T-helper 17 cell (primary cell): ENCODE measurements at places on chromosomes 1 and 21. TPM values are rescaled to one million over a fixed set of nuclear protein-coding genes. Genes with fewer than 3 reads are reported as not detected.
A peak's percentile ranks its signal among the peaks of the same experiment; 100 is the strongest.

- no peaks in the 10 kb centered on the region for H3K4me1 ChIP-seq
- peaks cover 2% of the 10 kb centered on the region for H3K36me3 ChIP-seq
- H3K27ac ChIP-seq, result no peak overlapping the region
- no peak overlapping the region for H3K4me3 ChIP-seq
Measured at GRCh38 chr1:87369736-87370478, 41.2 kb downstream of the LMO4 start.

GRCh38 chr21:44850208-44850800 is 23.2 kb downstream of the PTTG1IP start:
- H3K4me1 ChIP-seq, result peaks cover 23% of the 10 kb centered on the region
- H3K36me3 ChIP-seq, result peaks cover 4% of the 10 kb centered on the region
- no peak for DNase-seq
- no peaks in the 10 kb centered on the region for H3K27me3 ChIP-seq
- no peak overlapping the region for H3K27ac ChIP-seq

The LCE1A gene
- total RNA-seq, result not detected

The SERPINC1 gene
- total RNA-seq, result not detected

The OR2AK2 gene
- total RNA-seq, result not detected

- no peak overlapping the region for H3K4me3 ChIP-seq
- H3K4me1 ChIP-seq, result no peaks in the 10 kb centered on the region
- H3K27me3 ChIP-seq, result peaks cover 67% of the 10 kb centered on the region
Measured at GRCh38 chr21:31908106-31909031, 35.5 kb downstream of the HUNK start.

DNA sequence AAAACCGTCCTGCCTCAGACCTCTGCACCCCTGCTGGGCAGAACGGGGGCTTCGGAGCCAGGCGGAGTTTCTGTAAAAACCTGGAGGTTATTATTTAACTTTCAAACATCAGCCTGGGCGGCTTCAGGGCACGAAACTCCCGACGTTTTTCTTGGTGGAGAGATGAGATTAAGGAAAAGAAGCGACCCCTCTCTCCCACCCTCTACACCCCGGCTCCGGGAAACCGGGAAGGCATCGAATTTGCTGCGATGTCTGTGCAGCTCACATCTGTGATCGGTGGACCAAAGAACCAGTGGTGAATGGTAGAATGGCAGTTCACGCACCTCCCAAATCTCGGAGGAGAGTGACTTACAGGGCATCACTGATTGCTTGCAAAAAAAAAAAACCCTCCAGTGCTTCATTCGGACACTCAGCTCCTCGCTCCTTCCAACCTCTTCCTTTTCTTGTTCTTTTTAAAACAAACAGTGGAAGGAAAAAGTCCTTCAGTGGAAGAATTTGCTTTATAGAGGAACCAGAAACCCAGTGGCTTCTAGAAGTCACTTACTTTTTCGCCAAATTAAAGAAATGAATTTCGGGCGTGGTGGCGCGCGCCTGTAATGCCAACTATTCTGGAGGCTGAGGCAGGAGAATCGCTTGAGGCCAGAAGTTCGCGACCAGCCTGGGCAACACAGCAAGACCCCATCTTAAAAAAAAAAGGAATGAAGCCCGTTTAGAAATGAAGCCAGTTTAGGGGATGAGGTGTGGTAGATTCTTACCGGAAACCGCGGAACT is 884 bp downstream of the PHACTR4 start:
- H3K27me3 ChIP-seq, result no peaks in the 10 kb centered on the region
- H3K27ac ChIP-seq, result peak overlapping the region; percentile 89

GRCh38 chr1:22794647-22795365 is 84.2 kb downstream of the EPHB2 start:
- no peak for DNase-seq
- peaks cover 6% of the 10 kb centered on the region for H3K4me1 ChIP-seq
- no peaks in the 10 kb centered on the region for H3K36me3 ChIP-seq
- H3K27me3 ChIP-seq, result peaks cover 29% of the 10 kb centered on the region

GRCh38 chr1:163378554-163378953 is 56.8 kb downstream of the NUF2 start:
- H3K4me3 ChIP-seq, result no peak overlapping the region
- H3K4me1 ChIP-seq, result peaks cover 2% of the 10 kb centered on the region
- H3K27ac ChIP-seq, result no peak overlapping the region
- no peak for DNase-seq
- peaks cover 28% of the 10 kb centered on the region for H3K27me3 ChIP-seq

GRCh38 chr1:154666051-154666790 is 58.2 kb upstream of the ADAR start:
- H3K4me1 ChIP-seq, result no peaks in the 10 kb centered on the region
- H3K27ac ChIP-seq, result no peak overlapping the region
- no peak for DNase-seq
- no peak overlapping the region for H3K4me3 ChIP-seq
- H3K27me3 ChIP-seq, result peaks cover 13% of the 10 kb centered on the region

The GNAT2 gene
- not detected for total RNA-seq

The MYOG gene
- not detected for total RNA-seq

DNA sequence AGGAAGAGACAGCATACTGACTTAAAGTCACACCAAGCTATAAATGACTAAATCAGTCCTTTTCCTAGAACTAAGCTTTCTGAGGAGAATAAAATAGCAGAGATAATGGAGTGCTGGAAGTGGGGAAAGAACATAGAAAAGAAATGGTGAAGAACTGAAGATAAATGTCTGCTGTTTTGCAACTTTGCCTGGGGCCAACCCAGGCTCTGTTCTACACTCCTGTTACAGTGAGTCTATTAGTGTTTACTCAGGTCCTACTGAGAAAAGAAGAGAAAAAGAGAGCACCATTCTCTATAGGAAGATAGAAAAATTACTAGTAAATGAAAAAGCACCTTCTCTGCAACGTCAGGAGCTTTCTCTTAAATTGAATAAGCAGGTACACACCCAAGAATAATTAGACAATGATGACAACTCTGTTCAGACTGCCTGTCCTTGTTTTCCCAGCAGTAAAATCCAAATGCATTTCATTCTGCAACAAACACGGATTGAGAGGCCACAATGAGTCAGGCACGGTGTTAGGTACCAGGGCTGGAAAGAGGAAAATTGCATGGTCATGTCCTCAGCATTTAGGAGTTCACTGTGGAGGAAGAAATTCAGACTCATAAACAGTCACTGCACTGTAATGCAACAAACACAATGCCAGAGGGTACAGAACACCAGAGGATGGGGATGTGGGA is 139.4 kb upstream of the CAMK1G start:
- no peak overlapping the region for H3K27ac ChIP-seq
- H3K4me3 ChIP-seq, result no peak overlapping the region
- H3K27me3 ChIP-seq, result peaks cover 4% of the 10 kb centered on the region
- no peak for DNase-seq
- no peaks in the 10 kb centered on the region for H3K4me1 ChIP-seq

The SLC1A7 gene
- not detected for total RNA-seq

The CYP4X1 gene
- not detected for total RNA-seq

DNA sequence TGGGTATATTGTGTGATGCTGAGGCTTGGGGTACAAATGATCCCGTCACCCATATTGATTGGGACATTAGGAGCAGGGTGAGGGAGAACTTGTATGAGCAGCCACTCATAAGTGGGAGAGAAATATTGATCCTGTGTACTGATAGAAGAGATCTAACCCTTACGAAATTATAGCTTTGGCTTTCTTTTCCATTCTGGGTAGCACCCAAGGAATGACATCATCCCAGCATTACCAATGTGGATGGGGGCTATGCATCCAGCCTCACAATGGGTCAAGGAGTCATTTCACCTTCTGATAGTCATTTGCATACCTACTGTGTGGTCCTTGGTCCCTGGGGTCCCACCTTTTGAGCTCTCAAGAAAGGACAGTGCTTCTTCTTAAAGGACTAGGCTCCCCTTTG is 1.9 kb upstream of the NAV1 start:
- H3K4me3 ChIP-seq, result no peak overlapping the region
- no peak for DNase-seq
- H3K27me3 ChIP-seq, result peaks cover 75% of the 10 kb centered on the region
- no peak overlapping the region for H3K27ac ChIP-seq
- H3K4me1 ChIP-seq, result peaks cover 19% of the 10 kb centered on the region
- peaks cover 13% of the 10 kb centered on the region for H3K36me3 ChIP-seq

GRCh38 chr1:183223467-183223866 is 37.4 kb downstream of the LAMC2 start:
- H3K27ac ChIP-seq, result no peak overlapping the region
- DNase-seq, result no peak
- no peak overlapping the region for H3K4me3 ChIP-seq
- H3K27me3 ChIP-seq, result peaks cover 20% of the 10 kb centered on the region
